ENCODE measurements at places on chromosomes 5 and 9.

GRCh38 chr5:87944553-87945285 lies 323.9 kb downstream of the TMEM161B start:
- DNase-seq: peak; percentile 96

DNA sequence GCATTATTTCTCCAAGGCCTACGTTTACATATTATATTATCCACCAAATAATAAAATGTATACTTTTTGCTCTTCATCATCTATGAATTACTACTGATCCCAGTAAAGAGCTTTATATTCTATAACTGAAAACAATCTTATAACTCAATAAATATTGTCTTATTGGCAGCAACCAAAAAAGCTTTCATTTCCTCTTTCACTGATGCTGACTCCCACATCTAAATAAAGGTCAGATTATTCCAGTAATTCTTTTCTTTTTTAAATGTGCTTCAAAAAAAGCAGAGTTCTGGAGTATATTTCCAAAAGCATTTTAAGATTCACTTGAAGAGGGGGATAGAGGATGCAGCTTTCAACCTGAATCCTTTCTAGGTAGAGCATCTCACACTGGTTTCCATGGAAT lies 75.3 kb upstream of the NR4A3 start:
- DNase-seq: no peak

- DNase-seq: no peak
Observed at GRCh38 chr9:2261421-2262103, 246.4 kb downstream of the SMARCA2 start.

- DNase-seq: no peak
Observed at GRCh38 chr5:8176101-8176693, 307.2 kb downstream of the MTRR start.

DNA sequence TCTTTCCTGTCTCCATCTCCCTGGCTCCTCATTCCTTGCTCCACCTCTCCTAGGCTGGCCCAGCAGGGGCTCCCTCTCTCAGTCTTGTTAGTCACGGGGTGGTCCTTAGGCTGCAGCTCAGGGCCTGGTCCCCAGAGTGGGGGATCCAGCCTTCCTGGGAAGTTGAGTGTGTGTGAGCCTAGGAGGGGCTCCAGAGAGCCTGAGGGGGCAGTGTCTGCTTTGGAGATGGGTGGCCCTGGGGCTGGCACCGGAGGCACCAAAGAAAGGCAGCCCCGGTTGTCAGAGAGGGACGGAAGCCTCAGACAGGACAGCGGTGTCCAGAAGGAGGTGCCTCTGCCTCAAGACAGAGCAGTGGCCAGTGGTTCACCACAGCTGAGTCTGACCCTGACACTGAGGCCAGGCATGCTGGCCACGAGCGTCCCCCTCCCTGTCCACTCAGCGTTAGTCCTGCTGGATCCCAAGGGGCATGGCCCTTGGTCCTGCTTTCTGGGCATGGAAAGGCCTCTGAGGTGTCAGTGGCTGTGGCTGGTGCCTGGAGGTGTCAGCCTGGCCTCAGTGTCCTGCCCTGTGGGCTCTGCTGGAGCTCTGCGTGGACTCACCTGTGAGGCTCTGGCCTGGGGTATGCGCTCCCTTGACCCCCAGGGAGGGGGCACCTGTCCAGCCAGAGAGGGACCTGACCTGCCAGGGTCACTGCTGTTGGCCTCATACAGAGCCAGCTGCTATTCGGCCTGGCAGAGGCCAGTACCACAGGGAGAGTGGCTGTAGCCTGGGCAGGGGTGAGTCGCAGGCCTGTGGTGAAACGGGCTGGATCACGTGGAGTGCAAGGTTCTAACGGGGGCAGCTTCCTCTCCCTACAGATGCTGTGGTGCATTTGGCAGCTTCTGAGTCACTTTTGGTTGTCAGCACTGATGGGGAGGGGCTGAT lies 130.6 kb downstream of the CACNA1B start:
- no peak for DNase-seq

DNA sequence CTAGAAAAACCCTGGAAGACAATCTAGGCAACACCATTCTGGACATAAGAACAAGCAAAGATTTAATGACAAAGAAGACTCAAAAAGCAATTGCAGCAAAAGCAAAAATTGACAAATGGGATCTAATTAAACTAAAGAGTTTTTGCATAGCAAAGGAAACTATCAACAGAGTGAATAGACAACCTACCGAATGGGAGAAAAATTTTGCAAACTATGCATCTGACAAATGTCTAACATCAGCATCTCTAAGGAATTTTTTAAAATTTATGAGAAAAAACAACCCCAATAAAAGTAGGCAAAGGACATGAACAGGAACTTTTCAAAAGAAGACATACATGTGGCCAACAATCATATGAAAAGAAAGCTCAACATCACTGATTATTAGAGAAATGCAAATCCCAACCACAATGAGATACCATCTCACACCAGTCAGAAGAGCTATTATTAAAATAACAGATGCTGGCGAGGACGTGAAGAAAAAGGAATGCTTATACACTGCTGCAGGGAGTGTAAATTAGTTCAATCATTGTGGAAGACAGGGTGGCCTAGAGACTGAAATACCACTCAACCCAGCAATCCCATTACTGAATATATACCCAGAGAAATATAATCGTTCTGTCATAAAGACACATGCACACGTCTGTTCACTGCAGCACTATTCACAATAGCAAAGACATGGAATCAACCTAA lies 3.8 kb downstream of the MOCS2 start:
- peak; percentile 55 for DNase-seq

DNA sequence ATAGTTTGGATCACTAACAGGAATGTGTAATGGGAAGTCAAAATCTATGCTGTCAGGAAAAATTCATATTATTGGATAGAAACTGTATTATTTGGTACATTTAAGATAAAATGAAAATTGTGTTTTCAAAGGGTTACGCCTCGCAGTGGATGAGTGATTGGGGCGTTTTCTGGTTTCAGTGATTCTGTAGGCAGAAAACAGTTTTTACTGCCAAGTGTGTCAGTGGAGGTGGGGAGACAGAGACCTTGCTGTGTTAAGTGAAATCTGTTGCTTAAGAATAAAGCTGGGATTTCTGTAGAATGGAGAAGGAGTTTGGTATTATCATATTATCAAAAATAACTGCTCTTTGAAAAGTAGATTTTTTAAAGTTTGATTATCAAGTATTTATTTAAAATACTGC lies 69.7 kb downstream of the GHR start:
- DNase-seq: no peak

- no peak for DNase-seq
Observed at GRCh38 chr5:175306381-175306780, 137.6 kb downstream of the DRD1 start.

DNA sequence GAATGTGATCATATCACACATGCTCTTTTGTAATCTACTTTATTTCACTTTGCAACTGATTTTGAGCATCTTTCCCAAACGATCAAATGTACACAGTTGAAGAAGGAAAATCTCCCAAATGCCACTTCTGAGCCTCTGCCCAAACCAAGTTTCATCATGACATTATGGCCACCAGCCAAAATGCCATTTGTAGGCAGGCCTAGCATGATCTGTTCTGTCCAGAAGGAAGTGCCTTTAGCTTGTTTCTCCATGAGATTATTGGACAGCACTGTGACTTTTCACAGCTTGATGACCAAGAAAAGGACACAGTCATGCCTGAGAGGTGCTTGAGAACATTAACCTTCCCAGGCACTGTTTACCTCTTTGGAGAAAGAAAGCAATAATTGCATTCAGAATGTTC lies 73.2 kb upstream of the PIP5K1B start:
- DNase-seq: no peak

DNA sequence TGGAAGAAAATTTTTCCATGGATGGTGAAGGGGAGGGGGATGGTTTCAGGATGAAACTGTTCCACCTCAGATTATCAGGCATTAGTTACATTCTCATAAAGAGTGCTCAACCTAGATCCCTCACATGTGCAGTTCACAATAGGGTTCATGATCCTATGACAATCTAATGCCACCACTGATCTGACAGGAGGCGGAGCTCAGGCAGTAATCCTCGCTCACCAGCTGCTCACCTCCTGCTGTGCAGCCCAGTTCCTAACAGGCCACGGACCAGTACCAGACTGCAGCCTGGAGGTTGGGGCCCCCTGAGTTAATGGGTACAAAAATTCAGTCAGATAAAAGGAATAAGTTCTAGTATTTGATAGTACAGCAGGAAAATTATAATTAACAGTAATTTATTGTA lies 337.2 kb downstream of the NPR3 start:
- DNase-seq: no peak

DNA sequence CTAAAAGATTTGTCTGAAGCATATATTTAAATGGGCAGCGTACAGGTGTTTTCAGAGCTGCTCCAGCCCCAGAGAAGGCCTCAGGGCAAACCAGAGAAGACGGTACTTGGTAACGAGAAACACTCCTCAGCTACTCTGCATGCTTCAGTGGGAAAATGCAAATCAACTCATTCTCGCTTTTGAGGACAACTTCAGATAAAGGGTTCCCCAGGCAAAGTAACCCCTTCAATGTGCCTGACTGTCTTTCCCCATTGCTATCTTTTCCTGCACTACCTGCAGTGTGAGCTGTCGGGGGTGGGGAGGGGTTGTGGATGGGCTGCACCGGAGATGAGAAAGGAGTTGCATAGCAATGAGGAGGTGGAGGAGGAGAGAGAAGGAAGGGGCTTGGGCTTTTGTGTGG lies 339.7 kb upstream of the CLINT1 start:
- DNase-seq: no peak

GRCh38 chr5:176818391-176819098 lies 8.2 kb downstream of the UNC5A start:
- DNase-seq: no peak

- peak; percentile 58 for DNase-seq
Observed at GRCh38 chr5:3600106-3601060, 4.8 kb downstream of the IRX1 start.

DNA sequence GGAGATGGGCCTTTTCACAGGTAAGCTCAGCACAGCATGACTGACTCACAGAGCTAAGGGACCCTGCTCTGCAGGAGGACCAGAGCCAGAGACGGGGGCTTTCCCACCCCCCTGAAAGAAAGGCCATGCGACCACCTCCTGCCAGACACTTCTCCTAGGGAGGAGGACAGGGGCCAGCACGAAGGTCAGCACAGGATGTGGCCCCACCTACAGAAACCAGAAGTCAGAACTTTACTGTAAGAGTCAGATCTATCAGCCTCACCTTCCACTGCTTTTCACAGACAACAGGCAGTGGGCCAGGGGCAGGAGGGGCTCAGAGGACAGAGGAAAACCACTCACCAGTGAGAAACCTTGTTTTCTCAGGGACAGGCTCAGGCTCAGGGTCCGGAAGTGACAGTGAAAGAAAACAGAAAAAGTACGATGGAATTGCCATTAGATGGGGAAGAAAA lies 37.9 kb downstream of the CCNJL start:
- no peak for DNase-seq

- DNase-seq: no peak
Observed at GRCh38 chr5:176687881-176688280, 40.6 kb downstream of the TSPAN17 start.

DNA sequence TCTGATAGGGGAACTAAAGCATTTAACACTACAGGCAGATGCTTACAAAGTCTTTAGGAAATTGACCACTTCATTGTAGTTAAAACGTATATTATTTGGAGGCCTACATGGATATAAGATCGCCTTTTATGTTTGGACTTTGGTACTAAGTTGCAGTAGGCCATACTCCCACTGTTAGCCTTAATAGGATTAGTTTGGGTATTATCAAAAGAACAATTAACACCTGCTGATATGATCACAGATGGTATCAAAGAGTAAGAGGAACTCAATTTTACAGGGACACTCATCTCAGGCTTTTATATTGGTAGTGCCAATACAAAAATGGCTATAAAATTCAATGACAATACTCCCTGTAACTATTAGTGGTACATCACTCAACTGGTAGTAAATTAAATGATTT lies 1183.0 kb downstream of the MAT2B start:
- DNase-seq: peak; percentile 43

GRCh38 chr5:107500840-107501239 lies 169.9 kb downstream of the EFNA5 start:
- DNase-seq: no peak

DNA sequence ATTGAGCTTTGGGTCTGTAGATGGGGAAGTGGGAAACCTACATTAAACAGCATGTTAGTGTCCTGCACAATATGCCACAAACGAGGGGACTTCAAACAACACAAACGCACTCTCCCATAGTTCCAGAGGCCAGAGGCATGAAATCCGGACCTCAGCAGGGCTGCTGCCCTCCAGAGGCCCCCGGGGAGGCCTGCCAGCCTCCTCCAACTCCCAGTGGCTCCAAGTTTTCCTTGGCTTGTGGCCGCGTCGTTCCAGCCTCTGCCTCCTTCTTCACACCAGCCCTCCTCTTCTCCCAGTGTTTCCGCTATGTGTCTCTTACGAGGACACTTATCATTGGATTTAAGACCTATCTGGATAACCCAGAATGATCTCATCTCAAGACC lies 13.3 kb upstream of the COL5A1 start:
- DNase-seq: no peak

GRCh38 chr5:125044491-125045282 lies 298.2 kb upstream of the ZNF608 start:
- DNase-seq: no peak

- no peak for DNase-seq
Observed at GRCh38 chr9:136831002-136831719, 11.1 kb upstream of the AJM1 start.

- DNase-seq: no peak
Observed at GRCh38 chr5:78841767-78842166, 143.3 kb downstream of the ARSB start.

- DNase-seq: peak; percentile 9
Observed at GRCh38 chr5:64811050-64811640, 42.4 kb downstream of the CWC27 start.

DNA sequence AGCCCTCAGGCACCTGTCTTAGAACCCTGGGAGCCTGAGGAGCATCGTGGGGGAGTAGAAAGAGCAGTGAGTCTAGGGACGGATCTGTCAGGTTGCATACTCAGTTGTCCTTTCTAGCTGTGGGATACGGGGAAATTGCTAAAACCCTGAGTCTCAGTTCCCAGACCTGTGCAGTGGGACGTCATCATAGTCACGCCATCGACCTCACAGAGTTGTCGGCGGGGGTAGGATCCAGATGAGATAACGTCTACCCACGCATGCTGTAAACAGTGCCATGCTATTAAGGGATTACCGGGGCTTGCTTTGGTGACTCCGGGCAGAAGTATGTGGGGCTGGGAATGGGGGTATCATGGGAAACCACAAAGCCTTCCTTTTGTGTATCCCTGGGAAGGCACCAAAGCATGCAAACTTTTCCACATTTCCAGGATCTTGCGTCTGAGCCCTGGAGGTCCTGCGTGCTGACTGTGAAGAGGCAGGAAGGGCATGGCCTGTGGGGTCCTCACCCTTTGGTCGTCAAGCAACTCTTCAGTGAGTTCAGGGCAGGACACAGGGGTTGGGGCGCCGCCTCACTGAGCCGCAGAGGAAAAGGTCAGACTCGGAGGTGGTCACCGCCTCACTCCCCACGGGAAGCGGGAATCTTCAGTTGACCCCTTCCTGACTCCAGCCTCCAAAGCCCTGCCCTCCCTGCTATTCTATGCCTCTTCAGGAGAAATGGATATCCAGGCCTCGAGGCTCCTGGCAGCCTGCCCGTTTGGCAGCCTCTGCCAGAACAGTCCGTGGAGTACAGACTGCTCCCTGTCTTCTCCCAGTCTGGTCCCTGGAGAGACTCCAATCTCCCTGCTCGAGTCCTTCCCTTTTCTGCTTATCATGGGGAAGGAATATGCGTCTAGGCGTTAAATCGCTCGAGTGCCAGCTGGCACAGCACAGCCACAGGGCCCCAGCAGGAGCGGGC lies 186.8 kb upstream of the KLF9 start:
- no peak for DNase-seq

GRCh38 chr5:65833780-65834179 lies 92.6 kb upstream of the ERBIN start:
- DNase-seq: no peak
